ENCODE measurements at places on chromosomes 16 and 17.

GRCh38 chr17:19766016-19766415, 17.9 kb upstream of the ALDH3A1 start:
- no peak for DNase-seq

DNA sequence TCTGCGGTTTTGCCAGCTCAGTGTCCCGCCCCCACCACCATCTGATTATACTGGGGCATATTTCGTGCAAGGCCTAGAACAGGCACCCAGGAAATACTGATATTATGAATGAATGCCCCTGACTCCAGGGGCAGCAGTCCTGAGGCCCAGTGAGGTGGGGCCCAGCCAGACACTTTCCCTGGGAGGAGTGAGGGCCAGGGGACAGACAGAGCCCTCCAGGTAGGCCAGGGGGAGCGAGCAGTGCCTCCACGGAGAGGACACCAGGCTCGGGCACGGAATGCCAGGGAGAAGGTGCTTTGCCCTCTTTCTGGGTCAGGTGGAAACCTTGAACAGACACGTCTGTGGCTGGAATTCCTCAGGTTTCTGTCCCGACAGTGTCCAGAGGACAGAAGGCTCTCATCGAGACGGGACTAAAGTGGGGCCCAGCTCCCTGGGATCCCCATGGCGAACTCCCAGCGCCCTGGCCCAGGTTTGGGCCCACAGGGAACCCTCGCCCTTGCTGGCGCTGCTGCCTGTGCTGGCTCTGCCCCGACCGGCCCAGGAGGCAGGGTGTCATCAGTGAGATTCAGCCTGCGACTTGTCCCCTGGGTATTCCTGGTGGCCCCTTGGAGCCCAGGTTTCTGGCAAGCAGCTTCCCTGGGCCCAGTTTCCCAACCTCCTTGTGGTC, 4.3 kb downstream of the KATNB1 start:
- no peak for DNase-seq

- peak; percentile 12 for DNase-seq
Observed at GRCh38 chr17:27456681-27457359, 572 bp downstream of the KSR1 start.

GRCh38 chr17:55334285-55334684, 69.5 kb downstream of the HLF start:
- no peak for DNase-seq

- DNase-seq = no peak
Observed at GRCh38 chr16:53913920-53914319, 210.0 kb downstream of the FTO start.

- DNase-seq = no peak
Observed at GRCh38 chr16:5549802-5550201, 452.2 kb upstream of the EEF2KMT start.

- DNase-seq = no peak
Observed at GRCh38 chr17:77729587-77729986, 228.9 kb upstream of the TNRC6C start.

DNA sequence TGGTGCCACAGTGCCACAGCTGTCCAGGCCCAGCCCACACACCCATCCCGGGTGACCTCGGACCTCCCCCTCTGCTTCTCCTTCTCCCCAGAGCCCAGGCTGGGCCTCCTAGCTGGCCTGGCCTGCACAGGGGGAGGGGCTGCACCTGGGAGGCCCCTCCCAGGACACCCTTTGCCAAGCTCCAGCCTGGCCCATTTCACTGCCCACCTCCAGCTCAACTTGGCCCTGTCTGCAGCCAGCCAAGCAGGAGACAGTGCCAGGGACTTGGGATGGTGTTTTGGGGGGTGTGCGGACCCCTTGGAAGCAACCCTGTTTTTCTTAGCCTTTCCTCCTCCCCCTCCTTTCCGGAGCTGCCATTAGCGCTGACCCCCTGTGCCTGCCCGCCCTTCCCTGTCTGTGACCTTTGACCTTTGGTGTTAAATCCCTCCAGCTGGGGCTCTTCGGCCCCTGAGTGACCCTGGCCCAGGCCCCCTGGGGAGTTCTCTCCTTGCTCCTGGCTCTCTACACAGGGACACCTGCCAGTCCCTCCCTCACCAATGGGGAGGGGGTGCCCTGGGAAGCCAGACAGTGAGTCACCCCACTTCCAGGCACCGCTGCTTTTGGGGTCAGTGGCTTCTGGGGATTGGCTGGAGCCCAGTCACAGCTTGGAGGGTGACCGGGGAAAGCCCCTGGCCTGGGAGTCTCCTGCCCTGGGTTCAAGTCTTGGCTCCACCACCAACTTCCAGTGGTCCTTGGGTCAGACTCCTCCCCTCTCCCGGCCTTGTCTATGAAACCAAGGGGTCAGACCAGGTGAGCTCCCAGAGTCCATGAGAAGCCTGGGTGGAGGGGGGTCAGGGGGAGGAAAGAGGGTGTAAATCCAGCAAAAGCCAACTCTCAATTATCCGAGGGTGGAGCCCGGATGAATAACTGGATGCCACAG, 1.9 kb downstream of the GLIS2 start:
- no peak for DNase-seq

- no peak for DNase-seq
Observed at GRCh38 chr17:78122216-78122930, 6.2 kb downstream of the TMC6 start.
